ENCODE measurements at places on chromosomes 11 and 22.

DNA sequence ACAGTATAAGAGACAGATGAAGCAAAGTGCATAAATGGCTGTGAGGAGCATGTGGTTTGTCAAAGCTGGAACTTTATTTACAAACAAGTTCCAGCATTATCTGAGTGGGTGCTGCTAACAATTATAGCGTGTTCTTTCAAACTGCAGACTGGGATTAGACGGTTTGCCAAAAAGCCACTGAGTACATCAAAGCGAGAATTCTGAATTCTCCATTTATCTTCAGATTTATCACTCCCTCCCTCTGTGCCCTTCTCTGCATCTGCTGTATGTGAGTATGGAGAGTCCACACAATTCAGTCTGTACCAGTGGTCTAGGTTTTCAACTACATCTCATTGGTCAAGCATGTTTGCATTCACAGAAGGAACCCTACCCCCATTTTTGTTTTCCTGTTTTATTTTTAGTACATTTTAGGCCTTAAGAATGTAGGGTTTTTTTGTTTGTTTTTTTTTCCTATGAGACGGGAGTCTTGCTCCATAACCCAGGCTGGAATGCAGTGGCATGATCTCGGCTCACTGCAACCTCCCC is 18.1 kb upstream of the INCENP start:
- DNase-seq: no peak

GRCh38 chr11:78870655-78871054 is 296.0 kb upstream of the NARS2 start:
- DNase-seq: no peak

DNA sequence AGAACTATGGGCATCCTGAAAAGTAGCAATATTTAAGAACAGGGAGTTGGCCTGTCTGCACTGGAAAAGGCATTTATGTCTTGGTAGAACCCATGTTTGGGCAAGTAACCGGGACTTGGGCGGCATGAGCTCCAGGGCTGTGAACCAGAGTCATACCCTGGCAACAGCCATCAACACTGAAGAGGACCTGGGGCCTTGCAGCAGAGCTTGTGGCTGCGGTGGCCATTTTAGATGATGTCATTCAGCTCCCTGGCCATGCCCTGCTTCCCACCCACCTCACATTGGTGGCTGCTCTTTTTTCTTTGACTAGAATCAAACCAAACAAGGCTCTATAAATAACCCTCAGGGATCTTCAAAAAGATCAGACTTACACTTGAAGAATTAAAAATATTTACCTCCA is 26.6 kb downstream of the EHF start:
- no peak for DNase-seq

DNA sequence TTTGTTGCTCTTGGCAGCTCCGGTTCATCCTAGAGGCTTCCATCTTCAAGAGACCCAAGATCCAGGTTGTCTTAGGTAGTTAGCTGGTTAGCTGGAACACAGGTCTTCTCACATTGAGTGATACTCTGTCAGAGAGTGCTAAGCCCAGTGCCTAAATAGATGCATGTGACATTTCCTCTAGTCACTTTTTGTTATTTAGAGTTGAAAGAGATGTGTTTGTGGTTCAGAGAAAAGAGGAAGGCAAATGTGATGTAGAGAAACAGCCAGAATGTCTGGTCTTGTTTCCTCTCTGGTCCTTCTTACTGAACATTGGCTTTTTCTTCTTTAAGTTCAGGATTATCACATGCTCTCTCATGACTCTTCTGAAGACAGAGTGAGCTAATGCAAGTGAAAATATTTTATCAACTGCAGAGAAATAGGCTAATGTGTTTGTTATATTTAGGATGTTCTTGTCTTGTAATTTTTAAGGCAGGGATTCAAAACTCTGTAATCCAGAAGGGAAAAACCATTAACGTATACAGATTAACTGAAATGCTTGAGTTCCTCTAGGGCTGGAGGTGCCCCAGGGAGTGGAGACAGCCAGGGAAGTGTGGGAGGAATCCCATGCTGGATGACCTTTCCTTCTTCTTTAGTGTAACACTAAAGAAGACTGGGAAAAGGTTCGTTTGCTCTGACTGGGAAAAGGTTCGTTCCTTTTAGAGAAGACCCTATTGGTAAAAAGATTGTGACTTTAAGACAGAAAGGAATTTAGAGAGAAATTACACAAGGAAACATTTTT is 75.4 kb downstream of the SWAP70 start:
- DNase-seq: no peak

GRCh38 chr11:105137286-105137685 is 2.3 kb downstream of the CARD18 start:
- no peak for DNase-seq

- DNase-seq: no peak
Measured at GRCh38 chr22:28143961-28144745, 225.1 kb upstream of the PITPNB start.

DNA sequence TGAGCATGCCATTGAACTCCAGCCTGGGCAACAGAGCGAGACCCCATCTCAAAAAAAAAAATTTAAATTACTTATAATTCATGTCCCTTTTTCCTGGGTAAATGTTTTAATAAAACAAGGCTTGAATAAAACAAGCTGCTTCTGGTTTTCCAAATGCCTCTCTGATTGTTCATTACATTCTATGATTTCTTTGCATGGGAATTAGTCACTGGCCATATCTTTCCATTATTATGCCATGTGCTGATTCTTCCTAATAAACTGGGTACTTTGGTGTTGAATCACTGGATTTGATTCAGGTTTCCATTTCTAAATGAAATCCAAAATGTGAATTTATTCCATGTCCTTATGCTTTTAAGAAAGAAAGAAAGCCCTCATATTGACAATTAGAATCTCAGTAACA is 42.6 kb downstream of the ZNF215 start:
- DNase-seq: no peak

DNA sequence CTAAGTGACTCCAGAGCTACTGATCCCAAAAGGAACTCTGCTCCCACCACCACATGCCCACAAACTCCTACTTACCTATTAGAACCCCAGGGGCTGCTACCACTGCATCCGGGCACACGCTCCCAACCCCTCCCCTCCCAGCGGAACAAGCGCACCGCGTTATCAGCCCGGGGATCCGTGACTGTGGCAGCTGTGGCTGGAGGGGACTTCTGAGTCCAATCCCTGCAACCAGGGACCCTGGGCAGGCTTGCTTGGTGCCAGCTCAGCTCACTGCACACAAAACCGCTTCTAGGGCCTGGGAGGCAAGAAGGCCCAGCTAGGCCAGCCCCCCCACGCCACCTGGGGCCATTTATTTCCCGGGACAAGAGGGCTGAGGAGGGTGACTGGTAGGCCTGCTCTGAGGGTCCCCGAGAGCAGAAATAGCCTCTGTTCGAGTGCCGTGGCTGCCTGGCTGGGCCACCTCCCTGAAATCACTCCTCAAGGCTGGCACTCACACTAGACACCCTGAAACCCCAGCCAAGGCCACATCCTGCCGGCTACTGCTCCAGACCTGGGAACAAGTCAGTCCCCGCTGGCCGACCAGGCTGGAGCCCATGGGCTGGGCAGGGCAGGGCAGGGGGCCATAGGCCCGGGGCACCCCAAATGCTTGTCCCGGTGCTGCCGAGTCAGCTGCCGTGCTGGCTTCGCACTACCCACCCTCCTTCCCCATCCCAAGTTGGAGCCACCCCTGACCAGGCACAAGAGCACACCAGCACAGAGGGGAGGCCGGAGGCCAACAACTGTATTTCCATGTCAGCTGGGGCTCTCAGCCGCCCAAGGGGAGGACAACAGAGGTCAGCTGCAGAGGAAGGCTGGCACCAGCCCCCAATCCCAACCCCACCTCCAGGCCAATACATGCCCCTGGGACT is 1.9 kb upstream of the IFITM10 start:
- DNase-seq: no peak

- no peak for DNase-seq
Measured at GRCh38 chr11:46001448-46001914, 79.0 kb downstream of the LARGE2 start.

- DNase-seq: no peak
Measured at GRCh38 chr11:134633276-134633675, 221.2 kb upstream of the B3GAT1 start.

GRCh38 chr11:97641988-97642387 is 1252.2 kb downstream of the JRKL start:
- DNase-seq: no peak

DNA sequence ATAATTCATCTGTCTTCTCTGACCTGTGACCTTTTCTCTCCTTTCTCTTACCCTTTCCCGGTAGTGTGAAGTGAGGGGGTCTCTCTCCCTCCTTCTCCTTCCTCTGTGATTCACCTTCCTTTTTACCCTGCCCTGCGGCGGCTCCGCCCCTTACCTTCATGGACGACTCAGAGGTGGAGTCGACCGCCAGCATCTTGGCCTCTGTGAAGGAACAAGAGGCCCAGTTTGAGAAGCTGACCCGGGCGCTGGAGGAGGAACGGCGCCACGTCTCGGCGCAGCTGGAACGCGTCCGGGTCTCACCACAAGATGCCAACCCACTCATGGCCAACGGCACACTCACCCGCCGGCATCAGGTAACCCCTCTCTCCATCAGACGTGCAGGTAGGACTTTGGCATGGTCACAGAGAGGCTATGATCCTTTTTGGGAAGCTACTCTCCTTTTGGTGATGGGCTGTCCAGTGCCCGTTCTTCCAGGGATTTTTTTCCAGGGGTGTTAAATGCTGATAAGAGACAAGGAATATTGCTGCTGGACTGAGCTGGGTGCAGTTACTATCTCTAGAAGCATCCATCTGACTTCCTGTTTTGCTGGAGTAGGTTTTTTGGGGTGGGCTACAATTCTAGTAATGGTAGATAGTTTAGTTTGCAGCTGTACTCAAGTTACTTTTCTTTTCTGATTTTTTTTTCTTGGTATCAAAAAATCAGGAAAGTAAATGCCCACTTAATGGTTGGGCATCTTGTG is 29.9 kb downstream of the CTNND1 start:
- no peak for DNase-seq

DNA sequence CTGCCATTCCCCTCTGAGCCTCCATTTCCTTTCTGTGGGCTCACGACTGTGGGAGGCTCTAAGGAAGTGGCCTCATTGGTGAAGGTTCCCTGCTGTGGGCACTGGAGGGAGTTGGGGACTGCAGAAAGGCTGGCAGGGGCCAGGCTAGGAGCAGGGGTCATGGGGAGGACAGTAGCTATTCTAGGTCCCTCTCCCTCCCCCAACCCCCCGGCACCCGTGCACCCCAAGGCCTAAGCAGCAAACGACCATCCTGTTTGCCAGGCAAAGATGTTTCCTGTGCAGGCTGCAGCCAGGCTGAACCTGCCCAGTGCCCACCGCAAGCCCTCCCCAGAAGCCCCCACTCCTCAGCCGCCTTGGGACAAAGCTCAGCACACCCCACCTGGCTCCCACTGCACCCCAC is 189.4 kb downstream of the MN1 start:
- no peak for DNase-seq

DNA sequence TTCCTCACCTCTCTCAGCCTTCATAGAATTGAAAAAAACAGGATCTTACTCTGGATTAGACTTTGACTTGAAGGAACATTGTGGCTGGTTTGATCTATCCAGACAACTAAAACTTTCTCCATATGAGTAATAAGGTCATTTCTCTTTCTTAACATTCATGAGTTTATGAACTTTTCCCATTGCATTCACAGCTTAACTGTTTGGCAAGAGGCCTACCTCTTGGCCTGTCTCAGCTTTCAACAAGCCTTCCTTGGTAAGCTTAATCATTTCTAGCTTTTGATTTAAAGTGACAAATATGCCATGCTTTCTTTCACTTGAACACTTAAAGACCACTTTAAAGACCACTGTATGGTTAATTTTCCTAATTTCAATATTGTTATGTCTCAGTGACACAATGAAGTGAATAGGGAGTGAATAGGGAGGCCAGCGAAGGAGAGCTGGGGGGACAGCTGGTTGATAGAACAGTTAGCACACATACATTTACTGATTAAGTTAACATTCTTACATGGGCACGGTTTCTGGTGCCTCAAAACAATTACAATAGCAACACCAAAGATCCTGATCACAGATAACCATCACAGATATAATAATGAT is 17.0 kb downstream of the IMMP1L start:
- peak; percentile 6 for DNase-seq

DNA sequence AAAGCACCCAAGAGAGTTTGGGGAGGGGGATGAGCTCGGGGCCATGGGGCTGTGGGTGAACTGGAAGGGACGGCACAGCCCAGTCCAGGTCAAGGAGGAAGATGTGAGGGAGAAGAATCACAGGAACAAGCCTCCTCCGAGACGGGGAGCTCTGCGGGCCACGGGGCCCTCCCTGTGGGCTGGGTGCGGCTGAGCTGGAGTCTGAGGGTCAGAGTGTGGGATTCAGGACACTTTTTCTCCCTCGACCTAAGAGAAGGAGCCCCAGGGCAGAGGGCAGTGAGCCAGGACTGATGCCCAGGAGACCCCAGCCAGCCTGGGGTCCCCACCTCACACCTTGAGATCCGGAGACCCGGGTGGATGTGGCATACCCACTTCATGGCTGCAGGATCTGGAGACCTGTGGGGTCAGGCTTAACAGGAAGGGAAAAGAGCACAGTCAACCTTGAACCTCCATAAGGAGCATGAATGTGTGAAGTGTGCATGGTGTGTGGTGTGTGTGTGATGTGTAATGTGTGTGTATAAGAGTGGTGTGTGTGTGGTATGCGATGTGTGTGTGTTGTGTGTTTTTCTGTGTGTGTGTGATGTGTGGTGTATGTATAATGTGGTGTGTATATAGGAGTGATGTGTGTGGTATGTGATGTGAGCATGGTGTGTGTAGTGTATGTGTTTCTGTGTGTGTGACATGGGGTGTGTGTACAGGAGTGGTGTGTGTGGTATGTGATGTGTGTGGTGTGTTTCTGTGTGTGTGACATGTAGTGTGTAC is 504.6 kb downstream of the BRD1 start:
- DNase-seq: no peak

DNA sequence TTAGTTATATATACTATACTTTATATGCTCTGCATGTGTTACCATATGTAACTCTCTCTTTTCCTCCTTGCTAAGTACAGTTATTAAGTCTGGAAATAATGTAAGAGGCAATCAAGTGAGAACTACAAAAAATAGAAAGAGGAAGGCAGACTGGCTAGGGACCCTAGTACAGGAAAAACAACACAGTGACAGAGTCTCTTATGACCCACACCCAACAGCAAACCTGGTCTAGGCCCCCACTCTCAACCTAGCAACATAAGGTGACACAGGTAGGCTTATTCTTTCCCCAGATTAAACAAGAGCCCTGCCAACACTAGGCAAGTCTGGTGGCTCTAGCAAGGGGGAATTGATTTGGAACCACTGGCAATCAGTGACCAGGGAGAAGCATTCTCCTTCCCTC is 116.1 kb downstream of the CYP2R1 start:
- DNase-seq: no peak

DNA sequence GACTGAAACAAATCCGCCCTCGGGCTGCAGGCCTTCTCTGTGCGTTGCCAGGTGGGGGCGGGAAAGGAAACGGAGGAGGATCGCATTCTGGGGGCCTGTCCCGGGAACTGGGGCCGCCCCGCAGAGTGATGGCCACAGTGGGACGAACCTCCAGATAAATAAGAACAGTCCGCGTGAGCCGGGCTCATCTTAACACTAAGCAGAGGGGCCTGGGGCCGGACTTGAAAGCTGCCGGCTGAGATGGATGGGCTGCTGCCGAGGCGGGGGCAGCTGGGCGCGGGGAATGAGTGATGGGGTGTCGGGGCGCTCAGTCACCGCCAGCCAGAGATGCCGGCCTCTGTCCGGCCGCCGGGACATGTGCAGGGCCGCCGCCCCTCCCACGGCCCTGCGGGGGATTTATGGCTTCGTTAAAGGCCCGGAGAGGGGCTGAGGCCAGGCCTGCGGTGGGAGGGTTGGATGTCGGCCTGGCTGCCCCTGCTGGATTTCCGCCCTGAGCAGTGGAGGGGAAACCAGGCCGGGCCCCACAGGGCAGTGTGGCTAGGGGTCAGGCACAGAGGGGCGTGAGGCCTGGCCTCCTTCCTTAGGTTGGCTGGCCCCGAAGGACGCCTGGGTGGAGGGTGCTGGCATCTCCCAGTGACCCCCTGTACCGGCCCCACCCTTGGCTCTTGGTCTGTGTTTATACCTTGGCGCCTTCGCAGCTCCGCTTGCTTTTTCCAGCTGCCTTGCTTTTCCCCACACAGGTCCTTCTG is 45.3 kb upstream of the CD82 start:
- DNase-seq: no peak
